Thoracic aorta (tissue), 2 donors: ENCODE measurements at places on chromosomes 3 and 15.

GRCh38 chr3:11613851-11614487 lies 29.7 kb downstream of the VGLL4 start:
- no peaks in the 10 kb centered on the region for H3K36me3 ChIP-seq
- no peaks in the 10 kb centered on the region for H3K27me3 ChIP-seq
- H3K4me1 ChIP-seq, result peaks cover 18% of the 10 kb centered on the region
- H3K27ac ChIP-seq, result no peak overlapping the region
- DNase-seq, result no peak

- H3K27me3 ChIP-seq, result no peaks in the 10 kb centered on the region
- no peak overlapping the region for H3K4me3 ChIP-seq
- no peak for DNase-seq
- no peaks in the 10 kb centered on the region for H3K36me3 ChIP-seq
- no peaks in the 10 kb centered on the region for H3K4me1 ChIP-seq
- H3K27ac ChIP-seq, result no peak overlapping the region
Measured at GRCh38 chr3:104648823-104649222, 717.9 kb upstream of the ALCAM start.

- DNase-seq, result no peak
- H3K27ac ChIP-seq, result no peak overlapping the region
- no peaks in the 10 kb centered on the region for H3K36me3 ChIP-seq
- H3K4me3 ChIP-seq, result no peak overlapping the region
- H3K27me3 ChIP-seq, result no peaks in the 10 kb centered on the region
- peaks cover 29% of the 10 kb centered on the region for H3K4me1 ChIP-seq
Measured at GRCh38 chr3:70856414-70857162, 544.1 kb upstream of the MDFIC2 start.

DNA sequence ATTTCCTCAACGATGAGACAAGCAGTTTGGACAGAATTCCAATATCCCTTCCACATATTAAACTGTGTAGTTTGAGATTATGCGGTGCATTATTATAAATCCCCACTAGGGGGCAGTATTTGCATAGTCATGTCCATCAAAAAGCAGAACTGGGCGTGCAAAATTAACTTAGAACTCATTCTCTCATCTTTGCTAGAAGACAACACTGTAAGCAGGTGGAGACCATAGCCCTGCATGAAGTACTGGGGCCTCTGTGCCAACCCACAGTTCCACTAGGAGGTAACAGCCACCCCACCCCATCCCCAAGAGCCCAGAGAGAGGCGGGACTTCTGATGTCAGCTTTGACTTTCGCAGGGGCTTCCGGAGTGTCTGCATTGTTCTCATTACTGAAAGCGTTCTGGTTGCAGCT lies 106.6 kb upstream of the TMC3 start:
- DNase-seq, result no peak
- no peaks in the 10 kb centered on the region for H3K36me3 ChIP-seq
- H3K4me3 ChIP-seq, result no peak overlapping the region
- H3K4me1 ChIP-seq, result peaks cover 8% of the 10 kb centered on the region
- no peaks in the 10 kb centered on the region for H3K27me3 ChIP-seq

DNA sequence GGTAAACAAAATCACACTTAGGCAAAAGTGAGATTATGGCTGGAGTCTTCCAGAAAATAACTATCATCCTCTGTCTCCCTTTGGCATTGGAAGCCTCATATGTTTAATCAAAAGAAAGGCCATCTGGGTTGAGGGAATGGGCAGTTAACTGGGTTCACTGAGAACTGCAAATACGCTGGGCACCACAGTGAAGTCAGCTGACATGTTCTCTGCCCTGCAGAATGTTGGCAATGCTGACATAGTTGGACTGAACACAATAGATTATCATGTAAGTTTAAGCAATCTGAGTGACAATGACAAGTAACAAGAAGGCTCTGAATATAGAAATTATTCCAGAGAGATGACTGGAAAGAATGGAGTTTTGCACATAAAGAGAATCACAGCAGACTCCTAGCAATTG lies 43.8 kb upstream of the SLC25A26 start:
- H3K4me3 ChIP-seq, result no peak overlapping the region
- H3K36me3 ChIP-seq, result no peaks in the 10 kb centered on the region
- H3K4me1 ChIP-seq, result peaks cover 8% of the 10 kb centered on the region
- DNase-seq, result no peak
- no peak overlapping the region for H3K27ac ChIP-seq
- H3K27me3 ChIP-seq, result no peaks in the 10 kb centered on the region

DNA sequence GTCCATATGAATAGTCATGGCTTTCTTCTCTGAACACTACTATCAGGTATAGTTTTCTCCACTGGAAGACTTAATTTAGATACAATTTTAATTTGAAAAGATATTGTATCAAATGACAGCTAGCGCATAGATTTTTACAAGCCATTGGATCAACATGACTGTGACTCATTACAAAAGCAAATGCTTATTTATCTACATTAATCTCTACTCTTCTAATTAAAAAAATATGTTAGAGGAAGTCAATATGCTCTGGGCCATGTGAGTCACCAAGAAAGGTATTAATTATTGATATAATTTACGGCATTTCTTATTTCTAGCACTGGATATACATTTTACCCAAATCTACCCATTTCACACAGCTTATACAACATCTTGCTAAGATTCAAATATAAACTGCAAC lies 800.3 kb upstream of the GBE1 start:
- H3K27me3 ChIP-seq, result no peaks in the 10 kb centered on the region
- no peaks in the 10 kb centered on the region for H3K4me1 ChIP-seq
- H3K27ac ChIP-seq, result no peak overlapping the region

DNA sequence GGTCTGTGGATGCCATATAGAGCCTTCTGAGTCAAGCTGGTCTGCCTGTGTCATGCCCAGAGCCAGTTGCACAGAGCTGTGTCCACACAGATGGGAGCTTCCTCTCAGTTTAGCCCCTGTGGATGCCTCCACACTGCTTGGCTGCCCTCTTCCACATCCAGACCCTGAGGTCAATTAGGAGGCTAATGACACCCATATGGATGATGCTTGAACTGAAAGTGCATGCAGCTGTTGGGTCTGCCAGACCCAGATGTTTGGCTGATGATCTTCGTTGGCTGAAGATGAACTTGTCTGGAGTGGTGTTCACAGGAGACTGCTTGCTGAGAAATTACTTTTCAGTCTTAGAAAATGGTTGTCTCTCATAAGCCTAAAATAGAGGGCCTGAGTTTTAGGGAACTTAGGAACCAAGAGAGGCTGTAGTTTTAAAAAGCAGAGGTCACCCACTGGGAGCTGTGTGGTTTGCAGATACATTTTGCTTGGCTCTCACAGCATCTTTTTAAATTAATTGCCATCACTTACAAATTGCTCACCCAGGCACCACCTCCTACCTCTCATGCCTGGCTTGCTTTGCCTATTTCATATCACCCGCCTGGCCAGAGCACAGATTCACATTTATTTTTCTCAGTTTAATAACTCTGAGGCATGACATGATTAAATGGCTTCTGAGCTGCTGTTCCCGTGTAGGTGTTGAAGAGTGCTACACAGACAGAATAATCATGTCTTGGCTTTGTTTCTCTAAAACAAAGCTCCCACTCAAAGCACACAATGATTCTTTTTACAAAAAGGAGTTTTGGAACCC lies 176.1 kb downstream of the MINAR1 start:
- H3K36me3 ChIP-seq, result no peaks in the 10 kb centered on the region
- H3K27me3 ChIP-seq, result no peaks in the 10 kb centered on the region
- H3K27ac ChIP-seq, result no peak overlapping the region
- H3K4me3 ChIP-seq, result no peak overlapping the region
- H3K4me1 ChIP-seq, result no peaks in the 10 kb centered on the region

DNA sequence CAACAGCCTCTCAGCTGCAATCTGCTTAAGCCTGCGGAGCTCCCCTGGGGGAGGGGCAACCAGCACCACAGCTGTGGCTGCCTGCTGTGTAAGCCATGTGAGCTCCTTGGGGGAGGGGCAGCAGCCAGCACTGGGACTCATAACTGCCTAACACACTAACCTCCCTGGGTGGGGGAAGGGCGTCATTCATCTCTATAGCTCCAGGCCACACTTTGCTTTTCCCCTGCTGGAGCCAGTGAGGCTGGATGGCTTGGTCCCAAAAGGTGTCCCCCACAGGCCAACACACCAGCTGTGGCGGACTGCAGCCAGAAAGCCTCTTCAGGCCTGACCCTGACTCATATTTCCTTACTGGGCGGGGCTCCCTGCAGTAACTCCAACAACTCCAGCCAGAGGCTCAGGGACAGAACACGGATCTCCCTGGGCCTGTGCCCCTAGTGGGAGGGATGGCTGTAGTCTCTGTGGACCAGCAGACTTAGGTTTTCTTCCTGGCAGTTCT lies 129.8 kb downstream of the PPM1L start:
- H3K4me3 ChIP-seq, result no peak overlapping the region
- DNase-seq, result no peak
- no peaks in the 10 kb centered on the region for H3K27me3 ChIP-seq
- H3K27ac ChIP-seq, result no peak overlapping the region
- H3K36me3 ChIP-seq, result no peaks in the 10 kb centered on the region
- no peaks in the 10 kb centered on the region for H3K4me1 ChIP-seq

DNA sequence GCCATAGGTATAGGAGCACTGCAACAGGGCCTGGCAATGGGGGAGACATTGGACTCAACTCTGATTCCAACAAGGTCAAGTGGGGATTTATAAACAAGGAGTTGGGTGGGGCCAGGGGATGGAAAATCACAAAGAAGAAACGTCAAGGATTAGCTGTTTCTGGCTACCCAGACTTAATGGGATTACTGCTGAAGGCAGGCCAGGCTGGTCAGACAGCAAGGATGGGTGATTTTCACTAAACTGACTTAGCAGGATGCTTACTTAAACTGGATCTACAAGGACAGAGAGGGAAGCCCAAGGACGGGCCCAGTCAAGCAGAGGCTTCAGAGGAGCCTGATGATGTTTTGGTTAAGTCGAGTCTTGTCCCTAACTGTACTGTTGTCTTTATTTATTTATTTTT lies 76.2 kb downstream of the USP13 start:
- no peaks in the 10 kb centered on the region for H3K27me3 ChIP-seq
- H3K4me3 ChIP-seq, result no peak overlapping the region
- no peak for DNase-seq
- peaks cover 8% of the 10 kb centered on the region for H3K36me3 ChIP-seq
- no peak overlapping the region for H3K27ac ChIP-seq

DNA sequence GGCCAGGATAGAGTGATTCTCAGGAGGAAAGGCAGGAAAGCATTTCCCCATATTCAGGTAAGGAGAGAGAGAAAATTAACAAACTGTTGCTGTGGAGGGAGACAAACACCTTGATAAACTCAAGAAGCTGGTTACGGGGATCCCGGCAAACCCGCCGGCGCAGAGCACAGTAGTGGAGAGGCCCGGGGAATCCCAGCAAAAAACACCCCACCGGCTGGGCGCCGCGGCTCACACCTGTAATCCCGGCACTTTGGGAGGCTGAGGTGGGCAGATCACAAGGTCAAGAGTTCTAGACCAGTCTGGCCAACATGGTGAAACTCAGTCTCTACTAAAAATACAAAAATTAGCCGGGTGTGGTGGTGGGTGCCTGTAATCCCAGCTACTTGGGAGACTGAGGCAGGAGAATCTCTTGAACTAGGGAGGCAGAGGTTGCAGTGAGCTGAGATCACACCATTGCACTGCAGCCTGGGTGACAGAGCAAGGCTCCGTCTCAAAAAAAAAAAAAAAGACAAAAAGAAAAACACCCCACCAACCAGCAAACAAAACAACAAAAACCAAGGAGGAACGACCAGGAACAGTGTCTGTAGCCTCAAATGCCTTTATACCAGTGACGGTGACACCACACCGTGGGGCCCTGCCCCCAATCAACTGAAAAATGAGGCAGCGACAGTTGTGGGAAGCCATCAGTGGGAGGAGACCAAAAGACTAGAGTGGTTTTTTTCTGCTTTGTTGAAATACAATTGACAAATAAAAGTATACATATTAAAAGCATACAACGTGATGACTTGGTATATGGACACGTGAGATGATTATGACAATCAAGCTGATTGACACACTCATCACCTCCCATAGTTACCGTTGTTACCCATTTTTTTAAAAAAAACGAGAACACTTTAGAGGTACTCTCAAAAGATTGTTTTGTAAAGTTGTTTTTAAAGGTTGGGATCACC lies 40.2 kb upstream of the IDH2 start:
- no peak overlapping the region for H3K27ac ChIP-seq
- no peaks in the 10 kb centered on the region for H3K36me3 ChIP-seq
- no peaks in the 10 kb centered on the region for H3K27me3 ChIP-seq
- no peak overlapping the region for H3K4me3 ChIP-seq
- no peak for DNase-seq

DNA sequence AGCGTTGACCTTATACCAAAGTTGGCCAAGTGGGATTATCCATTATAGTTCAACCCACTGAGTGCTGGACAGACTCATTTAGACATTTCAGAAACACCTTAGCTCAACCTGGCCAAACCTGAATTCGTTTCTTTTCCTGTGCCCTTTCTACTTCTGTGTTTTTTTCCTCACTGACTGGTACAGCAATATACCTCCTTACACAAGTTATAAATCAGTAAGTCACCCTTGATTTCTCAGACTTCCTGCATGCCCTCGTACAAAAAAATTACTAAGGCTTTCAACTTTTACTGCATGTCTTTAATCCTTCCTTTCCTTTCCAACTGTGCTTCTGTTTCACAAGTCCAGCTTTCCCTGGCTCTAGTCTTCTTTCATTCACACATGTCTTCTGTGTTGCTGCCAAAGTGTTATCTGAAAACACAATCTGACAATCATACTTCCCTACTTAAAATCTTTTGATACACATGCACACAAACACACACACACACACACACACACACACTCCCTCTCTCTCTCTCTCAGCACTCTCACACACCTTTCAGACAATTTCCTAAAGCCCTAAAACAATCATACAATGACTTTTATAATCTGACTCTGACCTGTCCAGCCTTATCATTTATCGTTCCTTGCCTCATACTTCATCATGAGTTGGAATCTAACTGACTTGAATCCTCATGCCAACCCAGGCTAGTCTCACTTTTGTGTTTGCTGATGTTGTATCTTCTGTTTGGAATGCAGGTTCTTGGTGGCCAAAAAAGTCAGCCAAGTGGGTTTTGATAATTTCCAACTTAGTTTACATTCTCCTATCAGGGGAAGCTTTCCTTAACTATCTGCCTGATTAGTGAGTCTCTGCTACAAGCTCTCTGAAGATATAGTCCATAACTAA lies 436.4 kb downstream of the NAALADL2 start:
- no peaks in the 10 kb centered on the region for H3K36me3 ChIP-seq
- no peak for DNase-seq
- H3K27ac ChIP-seq, result no peak overlapping the region
- H3K4me1 ChIP-seq, result no peaks in the 10 kb centered on the region

GRCh38 chr3:73432023-73432705 lies 192.6 kb downstream of the PDZRN3 start:
- DNase-seq, result no peak
- H3K27ac ChIP-seq, result no peak overlapping the region
- no peaks in the 10 kb centered on the region for H3K27me3 ChIP-seq
- H3K4me3 ChIP-seq, result peak overlapping the region; percentile 6
